ENCODE measurements at places on chromosomes 1 and 21.

DNA sequence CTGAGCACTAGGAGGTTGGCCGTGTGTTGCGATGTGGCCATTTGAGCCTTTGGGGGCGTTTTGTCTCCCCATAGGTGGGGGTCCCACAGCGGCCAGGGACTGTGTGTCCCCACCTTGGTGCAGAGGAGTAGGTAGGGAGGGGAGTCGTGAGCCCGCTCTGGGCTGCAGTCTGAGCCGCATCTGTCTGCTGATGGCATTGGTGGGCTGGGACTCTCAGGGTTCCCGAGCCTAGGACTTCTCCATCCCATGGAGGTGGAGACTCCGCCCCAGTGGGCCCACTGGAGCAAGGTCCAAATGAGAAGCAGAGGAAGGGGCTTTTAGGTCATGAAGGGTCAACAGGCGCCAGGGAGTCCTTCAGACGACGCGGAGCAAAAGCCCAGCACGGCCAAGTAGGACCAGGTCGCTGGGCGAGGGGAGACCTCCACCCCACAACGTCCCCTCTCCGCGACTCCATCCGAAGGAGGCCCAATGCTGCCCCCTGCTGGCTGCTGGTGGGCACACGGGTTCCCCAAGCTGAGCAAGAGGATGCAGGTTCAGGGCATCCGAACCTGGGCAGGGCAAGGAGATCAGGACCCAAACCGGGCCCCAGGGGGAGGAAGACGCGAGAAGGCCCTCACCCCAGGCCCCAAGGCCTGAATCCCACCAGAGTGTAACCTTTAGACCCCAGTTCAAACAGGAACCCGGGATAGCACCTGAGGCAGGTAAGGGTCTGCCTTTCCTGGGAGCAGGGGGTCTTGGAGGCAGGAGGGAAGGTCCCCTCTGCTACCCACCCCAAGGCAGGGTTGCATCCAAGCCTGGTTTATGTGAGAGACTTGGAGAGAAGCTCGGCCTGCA is 14.9 kb downstream of the TTC34 start:
- DNase-seq = no peak

DNA sequence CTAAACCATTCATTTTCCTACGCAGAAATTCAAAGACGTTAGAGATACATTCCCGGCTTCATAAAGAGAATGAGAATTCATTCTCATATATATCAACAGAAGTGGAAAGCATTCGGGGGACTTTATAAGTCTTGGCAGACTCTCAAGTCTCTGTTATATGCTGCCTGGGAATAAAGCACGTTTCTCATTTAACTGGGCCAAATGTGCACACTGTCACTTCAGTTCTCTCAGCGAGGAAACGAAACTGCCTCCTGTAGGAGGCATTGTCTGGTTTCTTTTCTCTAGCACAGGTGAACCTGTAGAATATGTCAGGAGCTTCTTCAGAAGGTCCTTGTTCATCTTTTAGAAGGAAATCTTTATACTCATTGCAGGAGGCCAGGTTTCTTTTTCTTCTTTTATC is 367.6 kb downstream of the PTBP2 start:
- DNase-seq = no peak

DNA sequence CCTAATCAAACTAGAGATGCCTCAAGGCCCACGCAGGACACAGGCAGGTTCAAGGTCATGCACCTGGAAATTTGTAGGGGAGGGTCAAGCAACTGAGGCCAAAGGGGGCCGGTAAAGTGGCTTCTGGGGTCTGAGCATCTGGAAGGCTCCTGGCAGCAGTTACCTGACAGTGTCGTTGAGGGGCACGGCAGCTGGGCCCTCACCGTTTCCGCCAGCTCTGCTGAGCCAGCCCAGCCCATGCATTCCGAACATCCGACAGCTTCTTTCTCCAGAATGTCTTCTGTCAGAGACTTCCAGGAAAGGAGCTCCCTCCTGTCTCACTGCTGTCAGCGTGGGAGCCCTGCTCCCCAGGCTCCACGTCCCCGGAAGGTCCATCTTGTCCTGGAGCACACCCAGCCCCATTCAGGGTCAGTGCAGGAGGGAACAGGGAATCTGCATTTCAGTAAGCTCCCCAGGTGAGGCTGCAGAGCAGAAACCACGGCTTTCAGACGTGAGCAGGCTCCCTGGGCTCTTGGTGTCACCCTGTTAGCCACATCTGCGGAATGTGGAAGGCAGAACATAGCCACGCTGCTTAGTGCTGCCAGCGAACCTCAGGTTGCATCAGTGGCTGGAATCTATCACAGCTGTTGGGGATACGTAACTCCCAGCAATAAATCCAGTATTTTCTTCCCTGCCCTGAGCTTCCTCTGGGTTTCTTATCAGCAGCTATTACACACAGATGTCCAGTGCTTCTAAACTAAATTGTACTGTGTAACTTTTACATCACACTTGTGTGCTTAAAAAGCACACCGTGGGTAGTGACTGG is 36.3 kb upstream of the FAM3B start:
- peak; percentile 70 for DNase-seq

- DNase-seq = peak; percentile 43
Observed at GRCh38 chr1:189654906-189655305, 822.8 kb downstream of the BRINP3 start.

DNA sequence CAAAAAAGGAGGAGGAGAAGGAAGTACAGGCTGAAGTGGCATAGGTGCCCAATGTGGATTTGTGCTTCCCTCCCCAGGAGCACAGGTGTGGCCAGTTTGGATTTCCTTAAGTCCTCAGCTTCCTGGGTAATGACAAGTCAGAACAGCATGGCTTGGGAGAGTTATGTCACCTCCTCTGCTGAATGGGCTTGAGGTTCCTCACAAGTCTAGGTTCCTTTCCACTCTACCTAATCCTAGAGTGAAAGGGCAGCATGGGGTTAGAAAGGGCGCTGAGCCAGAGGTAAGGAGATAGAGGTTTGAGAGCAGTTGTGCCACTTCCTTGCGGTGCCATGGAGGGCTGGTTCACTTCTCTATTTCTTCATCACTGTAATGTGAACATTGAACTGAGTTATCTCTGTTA is 35.5 kb upstream of the IL20 start:
- no peak for DNase-seq

- peak; percentile 30 for DNase-seq
Observed at GRCh38 chr21:37829447-37829846, 86.8 kb downstream of the KCNJ6 start.

DNA sequence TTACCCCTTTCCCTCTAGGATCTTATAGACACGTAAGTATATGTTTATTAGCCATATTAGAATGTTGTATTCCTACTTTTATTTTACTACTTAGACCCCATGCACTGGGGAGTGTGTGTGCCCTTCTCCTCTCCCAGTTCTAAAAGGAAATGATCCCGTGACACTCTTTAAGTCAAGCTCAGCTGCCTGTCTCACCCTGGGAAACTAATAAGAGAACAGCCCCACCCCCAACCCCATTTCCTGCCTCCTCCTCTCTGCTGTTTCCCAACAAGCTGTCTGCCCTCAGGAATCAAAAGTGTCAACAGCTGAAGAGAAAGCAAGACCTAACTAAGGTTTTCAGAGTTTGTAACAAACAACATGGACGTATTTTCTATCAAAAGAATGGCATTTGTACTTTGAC is 92.6 kb upstream of the VAV3 start:
- DNase-seq = peak; percentile 19

- DNase-seq = no peak
Observed at GRCh38 chr1:183544598-183545297, 45.5 kb downstream of the NCF2 start.

DNA sequence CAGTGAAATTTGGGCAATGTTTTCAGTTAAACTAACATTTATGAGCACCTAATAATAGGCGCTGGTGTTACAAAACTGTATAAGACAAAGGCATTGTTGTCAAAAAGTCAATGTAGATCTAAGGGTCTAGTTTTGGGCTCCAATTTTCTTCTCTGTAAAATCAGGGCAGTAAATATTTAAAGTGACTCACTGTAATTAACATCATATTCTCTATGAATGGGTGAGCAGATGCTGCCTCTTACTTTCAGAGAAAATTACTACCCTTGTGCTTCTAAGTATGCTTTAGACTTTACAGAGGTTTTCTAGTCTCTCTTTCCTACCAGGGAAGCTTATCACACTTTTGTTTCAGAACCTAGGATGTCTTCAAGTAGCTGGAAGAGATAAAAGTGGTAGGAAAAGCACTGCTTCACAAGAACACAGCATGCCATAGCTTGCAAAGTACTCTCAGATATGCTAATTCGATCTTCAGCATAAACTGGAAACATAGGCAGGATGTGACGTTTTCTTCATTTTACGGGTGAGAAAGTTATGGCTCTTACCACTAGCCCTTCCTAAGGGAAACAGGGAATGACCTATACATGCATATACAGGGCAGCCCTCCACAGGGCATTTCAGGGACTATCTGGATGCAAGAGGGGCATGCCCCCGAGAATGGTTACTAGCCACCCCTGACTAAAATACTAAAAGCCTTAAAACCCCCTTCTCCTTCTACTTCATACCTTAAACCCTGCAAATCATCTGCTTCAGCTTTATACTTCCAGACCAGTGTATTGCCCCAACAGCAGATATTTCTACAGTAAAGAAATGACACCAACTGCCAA is 2.6 kb downstream of the C1orf116 start:
- no peak for DNase-seq

- DNase-seq = no peak
Observed at GRCh38 chr1:31488528-31488927, 75.5 kb downstream of the SERINC2 start.

DNA sequence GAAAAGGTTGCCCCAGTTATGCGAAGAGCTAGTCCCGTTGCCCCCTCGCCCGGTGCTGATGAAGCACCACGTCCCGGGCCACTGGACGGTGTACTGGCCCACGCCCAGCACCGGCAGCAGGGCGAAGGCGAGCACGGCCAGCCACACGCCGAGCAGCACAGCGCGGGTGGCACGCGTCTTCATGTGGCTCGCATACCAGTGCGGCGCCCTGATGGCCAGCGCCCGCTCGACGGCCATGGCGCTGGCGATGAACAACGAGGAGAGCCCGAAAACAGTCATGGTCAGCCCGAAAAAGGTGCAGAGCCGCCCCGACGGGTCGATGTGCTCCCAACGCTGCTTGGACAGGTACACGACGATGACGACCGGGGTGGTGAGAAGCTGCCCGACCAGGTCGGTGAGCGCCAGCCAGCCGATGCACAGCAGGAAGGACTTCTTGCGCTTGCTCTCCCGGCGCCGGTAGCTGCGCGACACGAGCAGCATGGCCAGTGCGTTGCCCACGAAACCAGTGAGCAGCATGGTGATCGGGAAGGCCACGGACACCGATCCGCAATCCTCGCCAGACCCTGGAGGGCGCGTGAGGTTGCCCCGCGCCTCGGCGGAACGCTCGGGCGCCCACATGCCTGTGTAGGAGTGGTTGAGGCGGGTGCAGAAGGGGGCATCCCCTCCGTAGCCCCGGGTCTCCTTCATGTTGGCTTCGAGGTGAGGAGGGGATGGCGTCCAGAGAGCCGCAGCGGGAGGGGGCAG is 553 bp downstream of the PTGER3 start:
- DNase-seq = no peak

DNA sequence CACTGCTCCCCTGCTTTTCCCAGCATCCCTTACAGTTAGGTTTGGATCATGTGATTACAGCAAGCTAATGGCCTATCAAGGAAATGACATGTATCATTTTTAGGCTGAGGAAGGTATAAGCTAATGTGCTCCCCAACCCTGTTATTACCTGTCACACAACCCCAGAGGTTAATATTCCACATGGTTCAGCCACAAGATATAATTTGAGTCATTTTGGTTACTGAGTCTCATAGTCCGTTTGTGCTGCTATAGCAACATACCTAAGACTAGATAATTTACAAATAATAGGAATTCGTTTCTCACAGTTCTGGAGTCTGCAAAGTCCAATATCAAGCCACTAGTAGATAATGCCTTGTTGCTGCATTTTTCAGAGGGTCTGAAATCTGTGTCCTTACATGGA is 29.1 kb upstream of the SLC16A1 start:
- DNase-seq = no peak

- DNase-seq = no peak
Observed at GRCh38 chr1:230316864-230317745, 109.0 kb downstream of the PGBD5 start.

DNA sequence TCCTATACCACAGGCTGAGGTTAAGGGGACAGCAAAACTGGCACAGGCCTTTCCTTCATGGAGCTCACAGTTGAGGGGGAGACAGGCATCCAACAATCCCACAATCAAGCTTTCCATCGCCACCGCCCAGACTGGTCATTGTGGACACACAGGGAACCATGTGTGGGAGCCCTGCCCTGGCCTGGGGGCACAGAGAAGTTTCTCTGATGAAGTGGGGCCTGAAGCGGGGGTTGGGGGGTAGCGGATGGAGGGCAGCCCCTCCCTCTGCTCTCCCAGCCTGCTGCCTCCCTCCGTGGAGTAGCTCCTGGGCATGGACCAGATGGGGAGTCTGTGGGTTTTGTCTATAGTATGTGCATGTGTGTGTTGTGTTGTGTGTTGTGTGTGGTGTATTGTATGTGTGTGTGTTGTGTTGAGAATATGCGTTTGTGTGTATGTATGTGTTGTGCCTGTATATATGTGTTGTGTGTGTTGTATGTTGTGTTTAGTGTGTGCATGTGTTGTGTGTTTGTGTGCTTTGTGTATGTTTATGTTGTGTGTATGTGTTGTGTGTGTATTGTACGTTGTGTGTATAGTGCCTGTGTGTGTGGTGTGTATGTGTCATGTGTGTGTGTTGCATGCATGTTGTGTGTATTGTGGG is 14.4 kb upstream of the LDLRAP1 start:
- no peak for DNase-seq

DNA sequence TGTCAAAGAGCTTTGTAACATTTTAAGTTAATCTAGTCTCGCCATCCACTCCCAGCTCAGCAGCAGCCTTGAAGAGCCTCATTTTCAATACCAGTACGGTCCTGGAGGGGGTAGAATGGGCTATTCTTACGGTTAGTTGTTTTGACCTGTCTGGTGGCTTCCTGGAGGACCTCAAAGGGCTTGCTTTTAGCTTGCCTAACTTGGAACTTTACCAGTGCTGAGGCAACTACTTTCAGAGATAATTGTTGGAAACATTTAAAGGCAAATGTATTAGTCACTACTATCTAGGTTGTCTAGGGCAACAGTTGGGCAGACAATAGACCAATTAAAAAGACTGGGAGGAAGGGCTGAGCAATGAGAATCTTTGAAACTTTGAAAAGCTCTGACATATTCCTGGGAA is 56.0 kb downstream of the TTLL7 start:
- DNase-seq = peak; percentile 18

DNA sequence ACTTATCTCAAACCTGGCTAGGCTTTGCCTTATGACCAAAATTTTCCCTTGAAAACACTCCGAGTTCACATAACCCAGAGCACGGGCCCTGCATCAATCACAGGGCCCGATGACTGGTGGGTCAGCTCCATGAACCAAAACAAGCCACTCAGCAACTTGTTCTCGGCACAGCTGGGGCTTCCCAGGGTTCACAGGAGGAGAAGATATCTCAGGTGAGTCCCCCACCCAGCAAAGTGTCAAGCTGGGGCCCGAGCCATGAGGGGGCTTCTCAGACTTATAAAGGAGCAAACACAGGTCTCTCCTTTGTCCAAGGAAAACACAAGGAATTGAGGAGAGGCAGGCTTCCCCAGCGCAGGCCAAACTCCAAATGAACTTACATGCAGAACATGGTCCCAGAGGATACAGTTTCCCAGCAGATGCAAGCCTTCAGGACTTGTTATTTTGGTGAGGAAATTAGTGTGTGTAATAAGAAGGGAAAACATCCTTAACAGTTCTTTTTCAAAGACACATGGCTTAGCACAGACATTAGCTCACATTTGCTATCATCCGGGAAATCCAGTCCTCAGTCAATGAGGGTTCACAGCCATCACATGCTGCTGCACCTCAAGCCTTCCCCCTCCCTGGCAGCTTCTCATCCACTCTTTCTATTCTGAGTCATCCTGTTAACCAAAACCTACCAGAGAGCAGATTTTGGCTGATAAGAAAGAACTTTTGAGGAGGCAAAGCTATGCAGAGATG is 98.1 kb upstream of the NFIA start:
- DNase-seq = peak; percentile 53
